Activated CD4-positive, alpha-beta T cell treated with anti-CD3 and anti-CD28 coated beads for 1 hour (primary cell): ENCODE measurements at places on chromosomes 7 and 10.

DNA sequence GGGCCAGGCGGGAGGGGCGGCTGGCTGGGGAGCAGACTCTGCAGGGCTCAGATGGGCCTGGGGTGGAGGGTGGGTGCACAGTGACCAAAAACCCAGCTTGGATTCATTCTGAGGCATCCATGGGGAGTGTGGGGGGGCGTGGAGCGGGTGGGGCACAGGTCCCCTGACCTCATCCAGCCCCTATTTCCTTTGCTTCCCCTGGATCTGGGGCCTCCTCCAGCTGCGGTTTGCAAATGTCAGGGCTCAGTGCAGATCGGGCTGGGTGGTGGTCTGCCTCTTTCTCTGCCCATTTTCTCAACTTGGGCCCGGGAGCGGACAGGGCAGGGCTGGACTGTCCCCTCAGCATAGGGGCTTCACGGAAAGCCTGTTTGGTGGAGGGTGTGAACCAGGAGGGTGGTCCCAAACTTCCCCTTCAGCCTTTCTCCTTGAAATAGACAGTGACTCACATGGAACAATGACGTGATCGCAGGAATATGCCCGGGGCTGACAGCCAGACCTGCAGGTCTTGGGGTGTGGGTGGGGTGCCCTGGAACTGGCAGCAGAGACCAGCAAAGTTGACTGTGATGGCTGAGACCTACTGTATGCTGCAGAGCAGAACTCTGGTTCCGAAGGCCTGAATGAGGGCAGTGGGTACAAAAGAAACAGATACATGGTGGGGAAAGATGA lies 72.9 kb upstream of the PODXL start:
- DNase-seq = no peak

- no peak for DNase-seq
Observed at GRCh38 chr7:14899030-14899429, 3.5 kb downstream of the DGKB start.

DNA sequence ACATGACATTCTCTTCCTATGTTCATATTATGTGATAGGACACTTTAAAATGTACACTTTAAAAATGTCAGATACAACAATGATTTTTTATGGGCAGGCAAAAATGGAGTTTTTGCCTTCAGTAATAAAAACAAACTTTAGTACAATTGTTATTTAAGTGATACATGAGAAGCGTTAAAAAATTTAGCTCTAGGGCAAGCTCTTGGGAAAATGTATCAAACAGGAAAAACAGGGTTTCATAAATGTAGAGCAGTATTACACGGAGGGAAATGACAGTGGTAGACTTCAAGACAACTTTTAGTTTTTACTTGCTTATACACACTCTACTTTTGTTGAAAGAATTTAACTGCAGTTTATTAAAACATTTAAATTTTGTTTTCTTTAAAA lies 1.5 kb downstream of the FHIP2A start:
- no peak for DNase-seq

DNA sequence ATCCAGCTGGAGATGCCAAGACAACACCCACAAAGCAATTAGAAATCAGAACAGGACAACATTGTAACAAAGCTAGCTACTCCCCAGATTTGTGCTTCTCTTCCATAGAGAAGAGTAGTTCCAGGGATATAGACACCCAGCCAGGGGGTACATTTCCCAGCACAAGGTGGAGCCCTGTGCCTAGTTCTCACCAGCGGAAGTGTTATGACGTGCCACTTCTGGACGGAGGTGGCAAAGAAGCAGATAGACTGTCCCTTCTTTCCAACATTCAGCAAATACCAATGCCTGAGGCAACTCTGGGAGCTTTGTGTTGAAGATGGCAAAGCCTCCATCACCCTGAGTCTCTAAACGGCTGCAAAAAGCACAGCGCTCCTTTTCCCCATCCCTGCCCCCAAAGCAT lies 23.4 kb upstream of the GSAP start:
- DNase-seq = no peak

GRCh38 chr7:77699056-77699455 lies 2.8 kb downstream of the RSBN1L start:
- no peak for DNase-seq

GRCh38 chr7:47454974-47455871 lies 126.7 kb downstream of the TNS3 start:
- DNase-seq = no peak

DNA sequence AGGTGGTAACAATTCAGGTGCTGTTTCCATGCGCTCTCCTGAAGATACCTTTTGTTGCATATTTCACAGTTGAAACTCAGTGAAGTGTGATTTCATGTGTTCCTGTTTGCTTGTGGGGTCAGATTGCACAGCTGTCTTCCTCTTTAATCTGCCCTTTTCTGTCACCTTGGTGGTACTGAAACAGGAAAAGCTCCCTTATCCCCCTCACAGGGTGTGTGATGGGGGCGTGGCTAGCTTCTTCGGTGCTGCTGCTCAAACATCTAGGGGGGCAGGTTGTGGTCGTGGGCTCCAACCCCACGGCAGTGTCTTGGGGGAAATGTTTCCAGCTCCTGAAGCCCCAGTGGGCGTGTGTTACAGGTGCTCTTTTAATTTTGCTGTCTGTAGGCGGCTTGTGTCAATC lies 107.4 kb upstream of the KLF14 start:
- no peak for DNase-seq

DNA sequence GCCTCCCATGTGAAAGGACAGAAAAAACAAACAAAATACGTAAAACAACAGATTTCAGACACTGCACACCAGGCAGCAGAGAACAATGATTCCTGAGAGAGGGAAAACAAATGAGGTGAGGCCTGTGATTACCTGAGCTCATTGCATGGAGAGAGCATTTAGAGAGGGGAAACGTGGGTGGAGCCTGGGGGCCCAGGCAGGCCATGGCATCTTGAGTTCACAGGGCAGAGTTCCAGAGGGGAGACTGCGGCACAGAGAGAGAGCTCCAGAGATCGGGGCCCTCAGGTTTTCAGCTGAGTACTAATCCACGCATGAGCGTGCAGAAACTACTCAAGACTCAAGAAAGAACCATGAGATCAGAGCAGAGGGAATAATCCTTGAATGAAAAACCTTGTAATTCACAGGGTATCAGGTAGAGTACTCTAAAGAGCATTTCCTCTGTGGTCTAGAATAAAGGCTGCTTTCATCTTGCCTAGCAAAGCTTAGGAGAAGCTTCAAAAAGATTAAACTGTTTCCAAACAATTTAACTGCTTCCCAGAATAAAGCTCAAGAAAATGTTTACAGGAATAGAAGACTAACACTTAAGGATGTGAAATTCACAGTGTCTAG lies 46.6 kb upstream of the ARHGAP12 start:
- no peak for DNase-seq

DNA sequence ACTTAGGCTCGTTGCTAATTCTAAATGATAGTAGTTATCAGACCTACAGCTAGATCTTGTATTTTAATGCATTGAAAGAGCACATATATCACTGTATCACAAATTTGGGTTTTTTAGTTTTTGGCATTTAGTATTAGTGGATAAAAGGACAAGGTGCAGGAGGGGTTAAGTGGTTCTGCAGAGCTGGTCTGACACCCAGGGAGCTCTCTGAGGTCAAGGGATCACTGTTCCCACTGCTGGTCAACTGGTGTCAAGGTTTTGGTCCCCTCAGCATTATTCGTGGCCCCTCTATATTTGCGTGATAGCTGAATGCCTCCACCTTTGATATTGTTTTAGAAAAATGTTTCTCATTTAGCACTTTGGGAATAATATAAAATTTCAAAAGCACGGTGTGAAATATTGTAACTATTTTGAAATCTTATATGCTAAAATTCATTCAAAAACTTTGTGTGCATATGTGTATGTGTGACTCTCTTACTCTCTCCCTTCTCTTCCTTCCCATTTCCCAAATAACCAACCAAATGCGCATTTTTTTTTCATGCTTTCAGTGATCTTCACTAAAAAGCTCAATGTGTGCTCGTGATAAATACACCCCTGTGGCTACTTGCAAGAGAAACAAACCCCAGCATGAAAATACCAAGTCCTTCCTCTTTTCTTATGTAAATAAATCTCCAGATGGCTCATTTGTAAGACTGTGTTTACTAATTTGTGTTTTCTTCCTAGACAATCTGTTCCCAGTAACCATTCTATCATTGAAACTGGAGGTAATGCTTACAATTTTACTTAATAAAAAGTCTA lies 309.2 kb downstream of the FGFR2 start:
- no peak for DNase-seq

GRCh38 chr10:68346774-68347173 lies 14.0 kb upstream of the PBLD start:
- no peak for DNase-seq

GRCh38 chr10:77562742-77563141 lies 74.9 kb downstream of the KCNMA1 start:
- no peak for DNase-seq

DNA sequence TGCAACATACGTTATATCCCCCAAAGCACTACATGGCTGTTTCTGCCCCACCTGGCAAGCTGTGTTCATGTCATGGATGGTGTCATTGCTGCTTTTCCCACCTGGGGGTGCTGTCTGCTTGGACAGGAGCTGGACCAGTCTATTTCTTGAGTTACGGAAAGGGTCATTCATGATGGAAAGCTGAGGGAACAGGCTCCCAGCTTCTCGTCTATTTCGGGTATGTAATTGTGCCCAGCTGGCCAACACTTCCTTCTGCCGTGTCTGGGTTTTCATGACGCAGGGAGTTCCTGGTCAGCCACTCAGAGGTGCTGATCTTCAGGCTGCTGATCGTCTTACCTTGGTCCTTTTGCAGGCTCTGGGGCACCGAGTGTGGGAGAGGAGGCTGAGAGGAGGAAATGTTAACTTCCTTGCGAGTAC lies 8.6 kb downstream of the BTBD16 start:
- DNase-seq = no peak

DNA sequence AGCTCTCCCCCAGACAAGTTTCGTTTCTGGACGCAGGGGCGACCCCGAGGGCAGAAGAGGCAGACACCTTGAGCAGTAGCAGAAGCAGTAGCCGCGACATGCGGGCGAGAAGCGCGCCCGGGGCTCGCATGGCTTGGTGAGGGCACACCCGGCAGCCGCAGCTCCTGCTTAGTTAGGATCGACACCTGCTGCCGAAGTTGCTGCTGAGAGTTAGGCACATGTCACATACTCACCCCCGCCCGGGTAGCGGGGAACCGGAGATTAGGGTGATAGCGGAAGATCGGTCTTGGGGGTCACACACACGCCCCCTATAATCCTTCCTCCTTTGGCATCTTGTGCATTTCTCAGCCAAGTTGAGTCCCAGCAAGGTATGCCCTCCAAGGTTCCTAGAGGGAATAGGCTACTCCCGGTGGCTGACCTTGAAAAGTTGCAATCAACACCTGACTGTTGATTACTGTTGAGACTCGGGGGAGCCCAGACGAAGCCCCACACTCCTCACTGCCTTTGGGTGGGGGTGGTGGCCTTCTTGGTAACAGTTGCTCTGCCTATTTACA lies 668 bp downstream of the GPR37 start:
- DNase-seq = no peak

DNA sequence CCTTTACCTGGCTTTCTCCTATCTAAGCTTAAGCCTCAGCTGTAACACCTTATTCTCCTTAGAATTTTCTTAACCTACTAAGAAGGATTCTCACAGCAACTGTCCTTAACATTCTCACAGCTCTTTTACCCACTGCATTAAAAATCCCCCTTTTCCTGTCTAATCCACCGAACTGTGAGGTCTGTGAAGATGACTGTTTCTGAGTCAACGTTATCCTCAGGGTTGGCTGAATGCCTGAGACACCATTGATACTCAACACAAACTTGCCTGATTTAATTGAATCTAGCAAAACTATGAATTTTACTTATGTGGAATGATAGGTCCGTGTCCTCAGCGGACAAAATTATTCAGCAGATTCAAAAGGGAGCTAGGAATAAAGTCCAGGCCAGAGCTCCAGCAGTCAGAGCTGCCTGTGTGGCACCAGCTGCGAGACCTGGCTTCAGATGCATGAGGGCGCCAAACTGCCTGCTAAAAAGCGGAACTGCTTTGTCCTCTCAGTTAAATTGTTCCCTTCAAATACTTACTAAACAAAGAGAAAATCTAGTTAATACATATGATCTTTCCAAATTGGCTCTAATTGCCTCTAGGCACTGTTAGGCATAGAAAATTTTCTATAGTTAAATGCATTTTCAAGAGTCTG lies 33.4 kb upstream of the VWDE start:
- DNase-seq = no peak

DNA sequence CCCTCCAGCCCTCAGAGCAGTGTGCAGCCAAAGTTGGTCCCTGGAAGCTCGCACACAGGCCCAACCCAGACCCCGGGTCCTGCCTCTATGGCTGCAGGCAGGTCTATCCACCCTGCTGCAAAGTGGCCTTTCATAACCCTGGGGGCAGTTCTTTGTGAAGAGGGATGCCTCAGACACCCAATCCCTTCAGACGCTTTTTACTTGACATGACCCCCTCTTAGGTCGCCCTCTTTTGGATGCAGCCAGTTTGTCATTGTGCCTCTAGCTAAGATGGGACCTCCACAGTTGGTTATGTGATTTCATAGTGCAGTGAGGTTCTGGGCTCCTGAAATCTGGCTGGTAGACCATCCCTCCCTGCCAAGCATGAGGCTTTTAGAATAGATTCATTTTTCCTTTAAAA lies 27.3 kb downstream of the SMKR1 start:
- no peak for DNase-seq

GRCh38 chr10:1406967-1407945 lies 330.1 kb downstream of the ADARB2 start:
- DNase-seq = no peak

- DNase-seq = no peak
Observed at GRCh38 chr7:104931181-104931781, 82.7 kb upstream of the KMT2E start.

DNA sequence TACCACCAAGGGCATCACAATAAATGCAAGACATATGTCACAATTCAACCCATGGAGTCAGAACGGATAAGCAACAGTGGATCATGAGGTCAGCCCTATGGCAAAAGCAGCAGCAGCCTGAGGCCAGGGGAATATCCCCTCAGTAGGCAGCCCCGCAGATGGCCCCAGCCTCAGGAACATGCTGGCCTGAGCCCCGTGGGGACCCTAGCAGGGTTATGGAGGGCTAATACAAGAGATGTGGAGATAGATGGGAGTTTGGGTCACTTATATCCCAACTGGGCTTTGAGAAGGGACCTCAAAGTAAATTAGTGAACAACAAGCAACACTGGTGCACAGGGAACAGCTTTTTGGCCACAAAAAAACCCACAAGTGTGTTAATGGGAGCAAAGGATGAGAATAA lies 9.1 kb downstream of the TMEM72 start:
- DNase-seq = no peak

- no peak for DNase-seq
Observed at GRCh38 chr7:16509829-16510228, 16.8 kb upstream of the LRRC72 start.

GRCh38 chr10:79941146-79941545 lies 7.8 kb downstream of the SFTPD start:
- no peak for DNase-seq

GRCh38 chr7:126449611-126450268 lies 803.0 kb downstream of the GRM8 start:
- DNase-seq = no peak

DNA sequence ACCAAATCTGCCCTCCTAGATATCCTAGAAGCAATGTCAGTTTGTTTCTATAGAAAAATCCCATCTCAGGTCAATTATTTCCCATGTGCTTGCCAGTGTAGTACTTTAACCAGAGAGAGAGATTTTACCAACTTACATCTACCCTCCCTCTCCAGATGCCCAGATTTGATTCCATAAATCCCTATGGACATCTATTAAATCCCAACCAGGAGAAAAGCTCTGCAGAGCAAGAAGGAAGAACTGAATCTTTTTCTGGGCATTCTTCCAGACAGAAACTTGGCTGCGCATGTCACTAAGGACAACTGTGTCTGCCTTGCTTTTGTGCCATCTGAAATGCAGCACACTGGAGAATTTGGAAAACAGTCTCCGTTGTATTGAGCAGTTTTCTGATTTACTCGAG lies 597.6 kb downstream of the SORCS1 start:
- DNase-seq = no peak
